ENCODE measurements at places on chromosomes 13 and 19. TPM values are rescaled to one million over a fixed set of nuclear protein-coding genes. Genes with fewer than 3 reads are reported as not detected.
A peak's percentile ranks its signal among the peaks of the same experiment; 100 is the strongest.

DNA sequence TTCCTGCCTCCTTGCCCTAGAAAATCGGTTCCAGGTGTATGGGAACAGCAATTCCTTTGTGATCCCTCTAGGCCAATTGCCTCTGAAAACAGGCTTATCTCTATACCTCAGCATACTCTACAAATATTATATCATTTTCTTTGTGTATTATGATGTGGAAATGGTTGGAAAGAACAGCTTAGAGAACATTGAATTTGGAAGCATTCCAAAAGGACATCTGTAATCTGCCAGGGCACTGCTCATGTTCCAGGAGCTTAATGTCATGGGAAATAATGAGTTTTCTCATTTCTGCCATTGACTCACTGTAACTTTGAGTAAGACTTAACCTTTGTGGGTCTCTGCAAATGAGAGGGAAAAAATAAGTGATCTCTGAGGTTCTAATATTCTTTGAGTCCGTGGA lies 147.3 kb downstream of the UFM1 start:
- no peak for DNase-seq

DNA sequence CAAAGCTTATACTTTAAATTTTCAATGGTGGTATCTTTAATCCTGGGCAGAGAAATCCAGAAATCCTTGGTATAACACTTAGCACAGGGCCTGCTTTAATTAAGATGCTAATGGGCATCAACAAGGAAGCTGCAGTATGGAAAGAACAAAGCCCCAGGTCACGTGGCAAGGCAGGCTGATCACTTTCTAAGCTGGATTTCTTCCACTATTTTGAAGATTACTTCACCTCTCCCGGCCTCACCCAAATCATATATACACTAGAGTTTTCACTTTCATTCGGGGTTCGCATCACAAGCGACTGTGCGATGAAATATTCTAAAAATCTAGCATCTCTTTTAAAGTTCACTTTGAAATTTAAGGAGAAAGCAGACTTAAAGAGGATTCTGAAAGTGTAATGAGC lies 71.8 kb downstream of the STARD13 start:
- DNase-seq: peak; percentile 53

- no peak for DNase-seq
Observed at GRCh38 chr19:16509141-16510061, 13.2 kb downstream of the C19orf44 start.

The SIGLEC11 gene
- total RNA-seq: not detected

DNA sequence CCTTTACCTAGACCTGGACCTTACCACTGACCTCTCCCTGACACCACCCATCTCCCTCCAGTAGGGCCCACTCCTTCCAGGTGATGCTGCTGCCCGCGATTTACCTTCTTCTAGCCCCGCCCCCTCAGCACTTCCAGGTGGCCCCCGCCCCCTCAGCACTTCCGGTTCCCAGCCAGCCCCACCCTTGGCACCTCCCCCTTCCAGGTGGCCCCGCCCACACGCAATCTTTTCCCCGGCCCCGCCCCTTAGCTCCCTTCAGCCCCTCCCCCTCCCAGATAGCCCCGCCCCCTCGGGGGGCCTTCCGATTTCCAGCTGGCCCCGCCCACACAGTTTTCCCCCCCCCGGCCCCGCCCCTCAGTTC lies 586 bp downstream of the LIG1 start:
- DNase-seq: peak; percentile 75

GRCh38 chr19:34314437-34315313 lies 50.3 kb upstream of the GPI start:
- DNase-seq: no peak

GRCh38 chr19:51145916-51146493 lies 3.9 kb downstream of the SIGLEC7 start:
- no peak for DNase-seq

- DNase-seq: peak; percentile 52
Observed at GRCh38 chr13:44815623-44816022, 173.6 kb downstream of the NUFIP1 start.

The SPTBN4 gene
- 0.43 TPM for total RNA-seq

The RASIP1 gene
- total RNA-seq: 3.8 TPM

- no peak for DNase-seq
Observed at GRCh38 chr19:27652281-27652680, 1560.7 kb downstream of the UQCRFS1 start.

DNA sequence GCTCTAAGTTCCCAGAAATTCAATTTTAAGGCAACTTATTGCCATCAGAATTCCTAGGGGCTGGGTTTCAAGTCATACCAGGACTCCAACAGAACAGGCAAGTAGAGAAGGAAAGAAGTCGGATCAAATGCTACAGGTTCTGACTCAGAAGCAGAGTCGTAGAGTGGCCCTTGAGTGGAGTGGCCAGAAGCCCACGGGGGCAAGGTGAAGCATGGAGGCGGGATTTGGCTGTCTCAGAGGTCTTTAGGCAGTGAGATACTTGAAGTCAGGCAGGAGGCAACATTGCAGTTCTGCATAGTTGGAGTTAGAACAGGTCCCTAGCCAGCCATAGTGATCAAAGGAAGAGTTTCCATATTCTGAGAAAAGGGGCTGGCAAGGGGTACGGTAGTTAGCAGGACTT lies 111.6 kb downstream of the NHLRC3 start:
- DNase-seq: no peak

GRCh38 chr13:28953714-28954418 lies 133.7 kb downstream of the MTUS2 start:
- peak; percentile 10 for DNase-seq

The ZNF471 gene
- total RNA-seq: 2.9 TPM

DNA sequence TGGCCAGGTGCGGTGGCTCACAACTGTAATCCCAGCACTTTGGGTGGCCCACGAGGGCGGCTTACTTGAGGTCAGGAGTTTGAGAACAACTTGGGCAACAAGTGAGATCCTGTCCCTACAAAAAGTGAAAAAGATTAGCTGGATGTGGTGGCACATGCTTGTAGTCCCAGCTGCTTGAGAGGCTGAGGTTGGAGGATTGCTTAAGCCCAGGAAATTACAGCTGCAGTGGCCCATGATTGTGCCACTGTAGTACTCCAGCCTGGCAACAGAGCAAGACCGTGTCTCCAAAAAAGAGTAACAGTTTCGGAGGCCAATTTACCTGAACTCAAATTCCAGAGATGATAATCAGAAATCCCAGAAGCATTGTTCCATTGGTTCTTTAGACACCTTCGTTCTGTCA lies 4.4 kb downstream of the ZNF473 start:
- no peak for DNase-seq

GRCh38 chr13:22198001-22198400 lies 527.1 kb downstream of the FGF9 start:
- no peak for DNase-seq

DNA sequence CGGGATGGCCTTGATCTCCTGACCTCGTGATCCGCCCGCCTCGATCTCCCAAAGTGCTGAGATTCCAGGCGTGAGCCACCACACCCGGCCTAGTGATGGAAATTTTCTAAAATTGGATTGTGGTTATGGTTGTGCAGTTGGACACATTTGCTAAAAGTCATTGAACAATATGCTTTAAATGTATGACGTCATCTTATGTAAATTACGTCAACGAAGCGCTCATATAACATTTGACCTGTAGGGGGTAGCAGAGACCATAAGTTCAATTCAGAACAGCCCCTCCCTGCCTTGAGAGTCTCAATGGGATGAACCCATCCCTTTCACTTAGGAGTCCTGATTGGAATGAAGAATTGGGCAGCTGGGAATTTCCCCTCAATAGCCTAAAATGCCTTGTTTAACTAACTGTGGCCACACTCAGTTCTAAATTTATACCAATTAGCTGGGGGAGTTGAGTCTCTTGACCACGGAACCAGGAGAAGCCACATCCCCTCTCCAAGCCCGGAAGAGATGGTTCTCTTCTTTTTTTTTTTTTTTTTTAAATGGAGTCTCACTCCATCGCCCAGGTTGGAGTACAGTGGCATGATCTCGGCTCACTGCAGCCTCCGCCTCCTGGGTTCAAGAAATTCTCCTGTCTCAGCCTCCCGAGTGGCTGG lies 15.2 kb upstream of the TLE6 start:
- peak; percentile 87 for DNase-seq

- DNase-seq: no peak
Observed at GRCh38 chr13:27967203-27967735, 1.8 kb downstream of the CDX2 start.

DNA sequence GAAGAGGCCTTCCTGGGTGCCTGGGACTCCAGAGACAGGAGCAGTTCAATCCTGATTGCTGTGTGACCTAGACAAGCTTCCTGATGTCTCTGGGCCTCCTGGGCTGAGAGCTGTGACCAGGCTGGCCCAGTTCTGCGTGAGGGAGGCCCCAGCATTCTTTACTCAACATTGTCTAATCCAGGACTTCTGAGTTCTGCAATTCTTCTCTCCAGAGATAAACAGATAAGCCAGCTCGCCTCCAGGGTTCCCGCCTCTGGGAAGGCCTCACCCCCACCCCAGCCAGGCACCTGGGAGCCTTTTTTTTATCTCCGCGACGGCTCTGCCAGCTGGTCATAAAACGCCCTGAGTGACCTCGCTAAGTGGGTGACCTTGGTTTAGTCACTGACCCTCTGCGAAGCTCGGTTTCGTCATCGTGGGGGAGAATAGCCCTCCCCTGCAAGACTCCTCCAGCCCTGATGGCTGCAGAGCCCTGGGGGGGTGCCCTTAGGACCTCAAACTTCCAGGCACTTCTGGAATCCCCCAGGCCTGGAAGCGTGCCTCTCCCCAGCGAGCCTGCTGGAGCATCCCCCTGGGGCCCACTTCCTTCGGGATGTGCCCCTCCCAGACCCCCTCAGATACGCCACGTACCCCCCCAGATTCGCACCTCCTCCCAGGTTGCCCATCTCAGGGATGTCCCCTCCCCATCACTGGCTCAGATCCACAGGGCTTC lies 1.9 kb downstream of the SULT2B1 start:
- DNase-seq: no peak

GRCh38 chr19:1082165-1082927 lies 12.8 kb downstream of the POLR2E start:
- DNase-seq: peak; percentile 85

DNA sequence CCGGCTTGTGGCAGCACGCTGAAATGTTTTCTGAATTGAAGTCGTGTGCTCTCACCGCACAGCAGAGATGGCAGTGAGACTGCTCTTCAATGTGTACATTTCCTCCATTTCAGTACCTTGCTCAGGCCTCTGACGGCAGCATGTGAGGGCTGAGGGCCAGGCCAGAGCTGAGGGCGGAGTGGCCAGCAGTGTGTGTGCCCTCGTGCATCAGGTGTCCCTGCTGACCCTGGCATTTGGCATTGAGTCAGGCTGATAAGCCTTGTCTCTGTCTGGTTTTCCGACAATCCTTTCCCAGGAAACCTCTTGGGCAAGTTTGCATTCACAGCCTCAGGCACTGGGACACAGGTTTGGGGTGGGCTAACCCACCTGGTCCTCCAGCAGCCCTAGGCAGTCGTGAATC lies 62.3 kb downstream of the EFNB2 start:
- DNase-seq: no peak

- no peak for DNase-seq
Observed at GRCh38 chr13:72853000-72853399, 71.1 kb downstream of the PIBF1 start.

- peak; percentile 37 for DNase-seq
Observed at GRCh38 chr13:37656247-37656940, 57.8 kb upstream of the POSTN start.

The ZNF28 gene
- 10.1 TPM for total RNA-seq

DNA sequence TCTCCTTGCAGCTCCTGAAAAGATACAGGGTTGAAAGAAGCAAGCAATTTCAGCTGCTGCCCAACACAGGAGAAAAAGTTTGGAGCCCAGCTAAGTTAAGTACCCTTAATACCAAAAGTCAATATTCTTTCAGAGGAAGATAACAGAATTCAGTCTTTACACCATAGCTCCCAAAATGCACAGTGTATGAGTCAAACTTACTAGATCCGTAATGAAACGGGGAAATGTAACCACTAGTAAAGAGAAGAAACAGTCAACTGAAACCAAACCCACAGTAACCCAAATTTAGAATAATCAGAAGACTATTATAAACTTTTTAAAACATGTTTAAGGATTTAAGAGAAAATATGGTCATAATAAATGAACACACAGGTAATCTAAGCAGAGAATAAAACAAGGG lies 45.2 kb downstream of the SUCLA2 start:
- DNase-seq: no peak

The KIR2DL4 gene
- not detected for total RNA-seq

The PRTN3 gene
- not detected for total RNA-seq

The SHISA7 gene
- total RNA-seq: 0.21 TPM

The CELF5 gene
- 3.7 TPM for total RNA-seq

The ITPKC gene
- total RNA-seq: 7.2 TPM

DNA sequence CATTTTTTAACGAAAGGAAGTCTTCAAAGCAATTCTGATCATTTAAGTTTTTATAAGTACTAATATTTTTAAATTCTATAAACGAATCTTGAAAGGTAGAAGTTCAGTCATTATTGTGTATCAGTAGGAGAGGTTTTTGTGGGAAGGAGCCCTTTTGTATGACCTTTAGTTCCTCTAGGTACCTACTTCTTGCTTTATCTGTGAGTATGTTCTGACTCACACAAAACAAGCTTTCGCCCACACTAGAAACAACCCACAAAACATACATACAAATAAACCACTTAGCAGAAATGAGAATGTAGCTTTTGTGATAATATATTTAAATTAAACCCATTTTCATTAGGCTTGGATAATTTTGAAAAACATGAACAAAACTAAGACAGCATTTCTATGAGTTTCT lies 27.8 kb downstream of the ERCC5 start:
- no peak for DNase-seq

The SMAD9 gene
- 23.3 TPM for total RNA-seq

- no peak for DNase-seq
Observed at GRCh38 chr19:13984875-13985741, 21.0 kb downstream of the RFX1 start.

The NECTIN2 gene
- total RNA-seq: 83.6 TPM

DNA sequence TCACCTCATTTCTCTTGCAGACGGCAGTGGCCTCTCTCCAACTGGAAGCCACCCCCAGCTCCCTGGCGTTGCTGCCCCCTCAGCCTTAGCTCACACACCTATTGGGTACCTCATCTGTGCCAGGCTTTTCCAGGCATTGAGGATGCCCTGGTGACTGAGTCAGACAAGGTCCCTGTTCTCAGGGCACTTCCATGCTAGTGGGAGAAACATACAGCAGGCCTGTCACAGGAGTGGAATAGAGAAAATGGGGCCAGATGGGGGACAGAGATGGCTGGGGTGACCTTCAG lies 33.9 kb downstream of the CAPN12 start:
- DNase-seq: no peak

Measured in A673 (cell line).